ENCODE measurements at places on chromosomes 1 and 21. TPM values are rescaled to one million over a fixed set of nuclear protein-coding genes. Genes with fewer than 3 reads are reported as not detected.

The CRYBG2 gene
- total RNA-seq = 0.92 TPM

The ATXN7L2 gene
- total RNA-seq = 1.1 TPM

The TNFRSF25 gene
- total RNA-seq = 6.1 TPM

The AMY1A gene
- total RNA-seq = not detected

The S100A16 gene
- 192 TPM for total RNA-seq

The NR5A2 gene
- total RNA-seq = 10.5 TPM
